ENCODE measurements at places on chromosomes 1 and 21. TPM values are rescaled to one million over a fixed set of nuclear protein-coding genes. Genes with fewer than 3 reads are reported as not detected.

RGS18 gene
- polyA plus RNA-seq: not detected

CYYR1 gene
- polyA plus RNA-seq: not detected

PERM1 gene
- not detected for polyA plus RNA-seq

TMEM82 gene
- not detected for polyA plus RNA-seq

S100A3 gene
- 9.5 TPM for polyA plus RNA-seq

HCRTR1 gene
- not detected for polyA plus RNA-seq

DDI2 gene
- 5.9 TPM for polyA plus RNA-seq

IVL gene
- not detected for polyA plus RNA-seq

ZNF695 gene
- 1.0 TPM for polyA plus RNA-seq

DNA sequence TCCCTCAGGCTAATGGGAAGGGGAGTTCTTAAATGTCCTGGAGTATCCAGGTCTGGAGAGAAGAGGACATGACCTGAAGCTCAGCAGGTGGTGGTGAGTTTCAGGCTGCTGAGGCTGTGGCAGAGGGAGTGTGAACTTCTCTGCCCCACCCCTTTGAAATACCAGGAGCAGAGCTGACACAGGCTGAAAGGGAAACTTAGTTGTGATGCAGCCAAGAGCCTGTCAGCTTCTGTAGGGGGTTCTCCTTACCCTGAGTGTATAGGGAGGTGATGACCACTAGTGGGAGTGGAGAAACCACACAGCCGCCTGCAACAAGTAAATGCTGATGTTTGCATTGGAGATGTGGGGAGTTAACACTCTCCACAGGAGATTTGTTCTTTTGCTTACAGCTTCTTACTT, 152.3 kb downstream of the FCRL5 start:
- DNase-seq: no peak

DNA sequence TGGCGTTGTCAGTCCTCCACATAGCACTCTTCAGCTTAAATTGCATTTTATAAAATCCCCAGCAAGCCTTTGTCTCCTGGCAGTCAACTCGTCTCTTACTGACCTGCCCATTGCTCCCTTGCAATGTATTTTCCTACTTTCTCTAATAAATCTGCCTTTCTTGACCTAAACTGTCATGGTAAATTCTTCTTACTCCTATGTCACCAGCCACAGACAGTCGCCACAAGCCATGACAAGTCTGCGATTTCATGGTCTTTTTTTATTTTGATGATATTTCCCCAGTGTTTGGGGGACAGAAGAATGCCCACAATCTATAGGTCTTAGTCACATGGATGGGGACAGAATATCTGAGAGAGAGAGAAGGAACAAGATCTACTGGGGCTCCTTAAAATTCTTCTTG, 8.4 kb downstream of the IFNAR2 start:
- DNase-seq: no peak

DNA sequence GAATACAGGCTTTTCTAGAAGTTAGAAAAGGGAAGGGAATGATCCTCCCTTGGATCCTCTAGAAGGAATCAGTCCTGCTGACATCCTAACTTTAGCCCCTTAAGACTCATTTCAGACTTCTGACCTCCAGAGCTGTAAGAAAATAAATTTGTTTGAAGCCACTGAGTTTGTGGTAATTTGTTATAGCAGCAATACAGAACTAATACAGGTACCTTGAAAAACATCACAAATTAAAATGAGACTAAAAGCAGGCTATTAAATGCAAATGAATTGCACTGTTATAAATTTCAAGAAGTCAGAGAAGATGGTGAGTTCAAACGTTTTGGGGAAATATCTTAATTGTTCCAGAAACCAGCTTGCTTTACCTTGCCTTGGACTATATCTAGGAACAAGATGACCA, 6.3 kb downstream of the LCA5L start:
- DNase-seq: no peak

DNA sequence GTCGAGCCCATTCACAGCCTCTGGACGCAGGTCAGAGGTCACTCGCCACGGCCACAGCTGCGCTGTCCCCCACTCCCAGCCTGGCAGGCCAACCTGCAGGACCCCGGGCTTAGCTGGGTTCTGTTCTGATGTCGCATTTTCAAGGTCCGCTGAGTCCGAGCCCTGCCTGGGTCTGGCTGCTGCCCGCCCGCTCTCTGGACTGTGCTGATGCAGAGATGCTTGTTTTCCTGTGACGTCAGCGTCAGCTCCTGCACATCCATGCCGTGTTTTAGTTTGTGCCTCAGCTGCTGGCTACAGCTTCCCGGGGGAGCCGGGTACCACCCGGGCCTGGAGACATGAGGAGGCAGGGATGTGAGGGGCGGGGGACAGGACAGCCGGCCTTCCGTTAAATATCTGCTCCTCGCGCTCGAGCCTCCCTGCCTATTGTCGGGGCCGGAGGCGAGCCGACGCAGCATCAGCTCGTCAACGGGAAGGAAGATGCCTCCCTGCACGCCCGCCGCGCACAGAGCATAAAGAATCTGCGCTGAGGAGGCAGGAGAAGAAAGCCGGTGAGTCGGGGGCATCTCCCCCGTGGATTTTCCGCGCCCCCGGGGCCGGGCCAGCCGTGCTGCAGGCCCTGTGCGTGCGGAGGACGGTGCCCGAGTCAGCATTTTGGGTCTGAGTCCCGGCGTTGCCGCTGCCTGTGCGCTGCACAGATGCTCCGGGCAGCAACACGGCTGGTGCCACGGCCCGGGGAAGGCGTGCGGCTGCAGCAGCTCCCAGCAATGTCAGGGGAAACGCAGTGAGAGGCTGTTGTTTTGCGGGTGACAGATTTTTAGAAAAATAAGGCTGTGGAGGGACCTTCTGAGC, 23.4 kb downstream of the PRKCZ start:
- no peak for DNase-seq

DNA sequence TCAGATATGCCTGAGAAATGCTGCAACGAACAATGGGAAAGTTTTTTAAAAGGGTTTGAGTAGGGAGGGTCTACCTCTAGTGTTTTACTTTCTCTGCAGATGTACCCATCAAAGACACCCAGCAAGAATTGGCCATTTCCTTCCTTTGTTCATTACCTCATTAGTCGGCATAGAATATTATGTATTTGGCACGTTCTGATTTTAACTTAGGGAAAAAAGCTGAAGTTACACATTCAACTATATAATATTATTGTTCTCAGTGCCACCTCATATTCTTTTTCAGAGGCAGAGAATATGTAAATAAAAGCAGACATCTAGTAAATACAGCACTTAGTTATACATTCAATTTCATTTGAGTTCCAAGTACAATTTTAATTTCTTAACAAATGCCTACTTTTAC, 83.7 kb upstream of the PPP2R5A start:
- no peak for DNase-seq

DNA sequence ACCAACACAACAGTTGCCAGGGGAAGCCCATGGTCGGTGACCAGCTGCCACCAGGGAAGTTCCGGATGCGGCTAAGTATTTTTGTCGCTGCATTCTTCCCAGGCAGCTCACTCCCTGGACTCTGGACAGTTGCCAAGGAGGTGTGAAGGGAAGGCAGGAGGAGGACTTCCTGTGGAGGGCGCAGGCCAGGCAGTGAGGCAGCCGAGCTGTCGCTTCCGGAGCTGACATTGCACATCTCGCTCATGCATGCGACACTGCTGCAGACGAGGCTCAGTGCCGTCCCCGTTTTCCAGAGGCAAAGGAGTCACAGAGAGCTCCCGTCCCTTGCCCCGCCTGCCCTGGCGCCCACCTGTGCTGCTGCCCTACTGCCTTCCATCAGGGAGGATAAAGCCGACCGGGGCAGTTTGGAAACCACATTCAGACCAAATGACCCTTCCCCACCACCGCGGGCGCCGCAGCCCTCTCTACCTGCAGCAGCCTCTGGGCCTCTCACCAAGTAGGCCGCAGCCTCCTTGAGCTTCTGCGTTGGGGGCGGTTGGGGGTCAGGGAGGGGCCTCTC, 81.4 kb downstream of the NENF start:
- DNase-seq: no peak

GRCh38 chr1:4563586-4563985, 90.8 kb upstream of the AJAP1 start:
- DNase-seq: no peak

- no peak for DNase-seq
These were observed 1.8 kb upstream of the LIN9 start for GRCh38 chr1:226310637-226311195.

DNA sequence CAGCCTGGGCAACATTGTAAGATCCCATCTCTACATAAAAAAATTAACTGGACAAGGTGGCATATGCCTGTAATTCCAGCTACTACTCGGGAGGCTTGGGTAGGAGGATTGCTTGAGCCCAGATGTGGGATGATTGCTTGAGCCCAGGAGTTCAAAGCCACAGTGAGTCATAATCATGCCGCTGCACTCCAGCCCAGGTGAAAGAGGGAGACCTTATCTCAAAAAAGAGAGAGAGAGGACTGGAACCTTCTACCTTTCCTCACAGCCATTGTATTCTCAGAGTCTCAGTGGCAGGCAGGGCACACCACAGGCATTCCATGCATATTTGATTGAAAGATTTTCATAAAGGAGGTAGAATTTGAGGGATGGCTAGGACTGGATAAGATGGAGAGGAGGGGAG, 78.4 kb downstream of the KIF14 start:
- no peak for DNase-seq

- DNase-seq: no peak
These were observed 27.2 kb downstream of the EXOC8 start for GRCh38 chr1:231310391-231310934.

- DNase-seq: no peak
These were observed 45.7 kb downstream of the NAV1 start for GRCh38 chr1:201584471-201585092.

DNA sequence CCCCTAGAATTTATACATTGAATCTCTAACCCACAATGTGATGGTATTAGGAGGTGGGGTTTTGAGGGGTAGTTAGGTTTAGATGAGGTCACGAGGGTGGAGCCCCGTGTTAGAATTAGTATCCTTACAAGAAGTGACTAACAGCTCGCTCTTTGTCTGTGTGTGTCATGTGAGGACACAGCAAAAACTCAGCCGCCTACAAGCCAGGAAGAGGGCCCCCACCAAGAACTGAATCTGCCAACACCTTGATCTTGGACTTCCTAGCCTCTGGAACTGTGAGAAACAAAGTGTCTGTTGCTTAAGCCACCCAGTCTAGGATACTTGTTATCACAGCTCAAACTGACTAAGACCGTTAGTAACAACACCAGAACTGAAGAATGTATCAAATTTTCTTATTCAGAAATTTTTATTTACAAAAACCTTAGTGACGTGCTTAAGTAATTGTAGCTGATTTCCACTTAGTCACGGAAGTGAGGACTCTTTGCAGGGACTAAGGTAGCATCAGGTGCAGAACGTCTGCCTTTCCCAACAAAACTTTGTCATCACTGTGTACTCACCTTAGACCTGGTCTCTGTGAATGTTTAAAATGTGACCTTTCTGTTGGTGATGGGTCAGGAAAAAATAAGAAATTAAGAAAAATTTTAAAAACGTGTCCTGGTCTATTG, 24.5 kb upstream of the LRRC8C start:
- no peak for DNase-seq

GRCh38 chr1:203082231-203082505, 3.6 kb downstream of the MYOG start:
- no peak for DNase-seq

DNA sequence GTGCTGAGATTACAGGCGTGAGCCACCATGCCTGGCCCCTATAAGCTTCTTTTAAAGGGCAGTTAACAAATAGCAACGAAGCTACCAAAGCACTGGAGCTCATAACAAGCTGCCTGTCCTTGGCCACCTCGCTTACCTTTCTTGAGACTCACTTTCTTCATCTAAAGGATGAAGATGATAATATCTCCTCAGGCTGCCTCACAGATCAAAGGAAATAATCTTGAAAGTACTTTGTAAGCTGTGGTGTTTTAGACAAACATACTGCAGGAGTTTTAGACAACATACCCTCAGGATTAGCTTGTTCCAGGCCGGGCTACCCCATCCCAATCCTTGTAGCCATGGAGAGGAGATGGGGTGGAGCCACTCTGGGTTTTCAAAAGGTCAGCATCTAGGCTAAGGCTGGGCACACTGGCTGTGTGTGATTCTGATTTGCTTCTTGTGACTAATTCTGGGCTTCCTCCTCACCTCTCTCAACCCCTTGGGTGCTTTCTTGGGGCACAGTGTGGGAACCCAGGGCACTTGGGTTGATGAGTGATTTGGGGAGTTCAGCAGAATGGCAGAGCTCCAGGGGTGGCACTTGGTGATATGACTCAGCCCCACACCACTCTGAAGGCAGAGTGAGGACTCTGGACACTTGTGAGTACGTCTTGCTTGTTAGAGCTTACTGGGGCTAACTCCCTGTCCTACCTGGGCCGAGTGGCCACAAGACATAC, 5.2 kb downstream of the GPR25 start:
- no peak for DNase-seq

GRCh38 chr1:66140072-66140471, 347.4 kb downstream of the PDE4B start:
- no peak for DNase-seq

- DNase-seq: no peak
These were observed 879.9 kb downstream of the AMY1C start for GRCh38 chr1:104629589-104629988.

GRCh38 chr1:154567386-154568156, at the start of gene CHRNB2:
Gene CHRNB2, plus strand, starts transcription at chr1:154567778. Its CDS starts 267 bp downstream, at chr1:154568045.
- no peak for DNase-seq

DNA sequence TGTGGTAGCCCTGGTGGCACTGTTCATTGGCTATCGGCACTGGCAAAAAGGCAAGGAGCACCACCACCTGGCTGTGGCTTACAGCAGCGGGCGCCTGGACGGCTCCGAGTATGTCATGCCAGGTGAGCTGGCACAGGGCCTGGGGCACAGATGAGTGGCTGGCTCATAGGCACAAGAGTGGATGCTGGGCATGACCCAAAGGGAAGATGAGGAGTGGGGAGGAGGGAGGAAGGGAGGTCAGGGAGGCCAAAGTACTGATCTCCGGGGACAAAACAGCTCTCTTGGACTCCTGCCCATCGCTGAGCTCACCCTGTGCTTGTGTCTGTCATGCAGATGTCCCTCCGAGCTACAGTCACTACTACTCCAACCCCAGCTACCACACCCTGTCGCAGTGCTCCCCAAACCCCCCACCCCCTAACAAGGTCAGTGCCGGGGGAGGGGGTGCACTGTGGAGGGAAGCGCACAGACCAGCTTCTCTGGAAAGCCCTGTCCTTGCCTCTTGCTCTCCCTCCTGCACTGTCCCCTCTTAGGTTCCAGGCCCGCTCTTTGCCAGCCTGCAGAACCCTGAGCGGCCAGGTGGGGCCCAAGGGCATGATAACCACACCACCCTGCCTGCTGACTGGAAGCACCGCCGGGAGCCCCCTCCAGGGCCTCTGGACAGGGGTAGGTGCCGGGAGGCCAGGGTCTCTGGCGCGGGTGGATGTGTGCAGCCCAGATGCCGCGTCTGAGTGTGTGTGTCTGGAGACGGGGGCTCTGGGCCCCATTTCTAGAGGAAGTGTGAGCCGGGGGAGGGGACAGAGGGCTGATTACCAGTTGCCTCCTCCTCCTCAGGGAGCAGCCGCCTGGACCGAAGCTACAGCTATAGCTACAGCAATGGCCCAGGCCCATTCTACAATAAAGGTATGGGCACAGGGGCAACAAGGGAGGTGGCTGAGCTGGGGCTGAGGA, 7.3 kb upstream of the LRRC71 start:
- no peak for DNase-seq

GRCh38 chr1:11426617-11427016, 52.3 kb upstream of the DISP3 start:
- DNase-seq: no peak
